Naive thymus-derived CD8-positive, alpha-beta T cell (primary cell): ENCODE measurements at places on chromosomes 6 and 20. TPM values are rescaled to one million over a fixed set of nuclear protein-coding genes. Genes with fewer than 3 reads are reported as not detected.

Gene SLC17A4
- total RNA-seq = not detected

Gene HEY2
- total RNA-seq = 0.33 TPM

Gene LAMP5
- total RNA-seq = not detected

Gene PKIB
- total RNA-seq = 0.65 TPM

Gene GPLD1
- total RNA-seq = 1.8 TPM

Gene PHF20
- 79.0 TPM for total RNA-seq

Gene REV3L
- 24.3 TPM for total RNA-seq

Gene FRK
- total RNA-seq = not detected

Gene FLRT3
- not detected for total RNA-seq

Gene INSM1
- not detected for total RNA-seq

Gene EYA2
- not detected for total RNA-seq

GRCh38 chr6:145169726-145170224, 565.5 kb downstream of the EPM2A start:
- peaks cover 17% of the 10 kb centered on the region for H3K27me3 ChIP-seq
- H3K4me1 ChIP-seq = no peaks in the 10 kb centered on the region
- no peak overlapping the region for H3K4me3 ChIP-seq
- no peak for DNase-seq

GRCh38 chr20:23289724-23290395, 60.7 kb upstream of the NXT1 start:
- no peaks in the 10 kb centered on the region for H3K36me3 ChIP-seq
- no peak overlapping the region for H3K4me3 ChIP-seq
- H3K4me1 ChIP-seq = no peaks in the 10 kb centered on the region
- no peak overlapping the region for H3K27ac ChIP-seq

DNA sequence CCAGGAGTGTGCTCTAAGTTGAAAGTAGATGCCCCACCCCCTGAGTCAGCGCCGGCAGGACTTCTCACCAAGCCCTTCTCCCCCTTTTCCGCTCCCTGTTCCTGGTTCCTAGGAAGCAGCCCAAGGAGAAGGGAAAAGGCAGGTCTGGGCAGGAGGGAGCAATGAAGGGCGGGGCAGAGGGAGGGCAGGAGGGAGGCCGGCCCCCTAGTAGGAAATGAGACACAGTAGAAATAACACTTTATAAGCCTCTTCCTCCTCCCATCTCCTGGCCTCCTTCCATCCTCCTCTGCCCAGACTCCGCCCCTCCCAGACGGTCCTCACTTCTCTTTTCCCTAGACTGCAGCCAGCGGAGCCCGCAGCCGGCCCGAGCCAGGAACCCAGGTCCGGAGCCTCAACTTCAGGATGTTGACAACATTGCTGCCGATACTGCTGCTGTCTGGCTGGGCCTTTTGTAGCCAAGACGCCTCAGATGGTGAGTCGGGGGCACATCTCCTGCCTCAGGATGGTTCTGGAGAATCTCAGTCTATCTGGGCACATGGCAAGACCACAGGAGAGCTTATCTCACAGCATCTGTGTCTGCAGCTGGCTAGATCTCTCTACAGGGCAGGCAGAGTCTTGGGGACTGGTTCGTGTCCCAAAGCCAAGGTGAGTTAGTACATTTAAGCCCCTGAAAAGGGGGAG, at the start of gene PROCR:
Gene PROCR (plus strand): TSS at position 320 of the 681 bp plus-strand sequence. CDS start 83 bp downstream, at position 403.
- H3K36me3 ChIP-seq = no peaks in the 10 kb centered on the region
- H3K4me3 ChIP-seq = peak within 1 kb of the TSS; percentile 90
- no peaks in the 10 kb centered on the region for H3K27me3 ChIP-seq
- DNase-seq = no peak

DNA sequence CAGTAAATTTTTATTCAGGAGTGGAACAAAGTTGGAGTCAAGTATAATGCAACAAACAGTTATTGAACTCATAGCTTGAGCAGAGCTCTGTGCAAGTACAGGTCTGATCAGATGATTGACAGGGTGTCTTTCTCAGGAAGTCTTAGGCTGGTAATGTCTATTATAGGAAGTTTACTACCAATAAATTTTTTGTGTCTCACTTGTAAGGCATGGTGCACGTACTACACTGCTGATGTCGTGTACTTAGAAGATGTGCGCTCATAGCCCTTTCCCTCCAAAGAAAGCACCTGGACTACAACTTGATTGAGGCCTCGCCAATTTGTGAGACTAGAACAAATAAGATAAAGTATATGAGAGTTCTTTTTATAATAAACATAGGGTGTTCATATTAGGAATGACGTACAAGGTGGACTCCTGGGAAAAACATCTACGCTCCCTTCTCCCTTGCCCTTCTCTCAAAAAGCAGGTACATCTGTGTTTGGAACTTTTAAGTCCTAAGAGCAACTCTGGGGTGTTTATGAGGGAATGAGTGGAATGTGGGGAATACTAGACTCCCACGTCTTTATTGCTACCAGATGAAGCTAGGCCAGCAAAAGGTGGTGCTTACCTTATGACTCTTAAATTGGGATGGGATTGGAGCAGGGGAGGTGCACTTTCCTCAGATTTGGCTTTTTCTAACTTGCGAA, 1.5 kb downstream of the NDUFAF5 start:
- peak overlapping the region; percentile 99 for H3K4me3 ChIP-seq
- peaks cover 62% of the 10 kb centered on the region for H3K4me1 ChIP-seq
- H3K36me3 ChIP-seq = peaks cover 10% of the 10 kb centered on the region
- H3K27me3 ChIP-seq = no peaks in the 10 kb centered on the region
- DNase-seq = no peak

- H3K36me3 ChIP-seq = peaks cover 7% of the 10 kb centered on the region
- no peak overlapping the region for H3K4me3 ChIP-seq
- DNase-seq = no peak
- peaks cover 6% of the 10 kb centered on the region for H3K4me1 ChIP-seq
These were observed 34.5 kb downstream of the SHLD1 start for GRCh38 chr20:5784735-5785134.

DNA sequence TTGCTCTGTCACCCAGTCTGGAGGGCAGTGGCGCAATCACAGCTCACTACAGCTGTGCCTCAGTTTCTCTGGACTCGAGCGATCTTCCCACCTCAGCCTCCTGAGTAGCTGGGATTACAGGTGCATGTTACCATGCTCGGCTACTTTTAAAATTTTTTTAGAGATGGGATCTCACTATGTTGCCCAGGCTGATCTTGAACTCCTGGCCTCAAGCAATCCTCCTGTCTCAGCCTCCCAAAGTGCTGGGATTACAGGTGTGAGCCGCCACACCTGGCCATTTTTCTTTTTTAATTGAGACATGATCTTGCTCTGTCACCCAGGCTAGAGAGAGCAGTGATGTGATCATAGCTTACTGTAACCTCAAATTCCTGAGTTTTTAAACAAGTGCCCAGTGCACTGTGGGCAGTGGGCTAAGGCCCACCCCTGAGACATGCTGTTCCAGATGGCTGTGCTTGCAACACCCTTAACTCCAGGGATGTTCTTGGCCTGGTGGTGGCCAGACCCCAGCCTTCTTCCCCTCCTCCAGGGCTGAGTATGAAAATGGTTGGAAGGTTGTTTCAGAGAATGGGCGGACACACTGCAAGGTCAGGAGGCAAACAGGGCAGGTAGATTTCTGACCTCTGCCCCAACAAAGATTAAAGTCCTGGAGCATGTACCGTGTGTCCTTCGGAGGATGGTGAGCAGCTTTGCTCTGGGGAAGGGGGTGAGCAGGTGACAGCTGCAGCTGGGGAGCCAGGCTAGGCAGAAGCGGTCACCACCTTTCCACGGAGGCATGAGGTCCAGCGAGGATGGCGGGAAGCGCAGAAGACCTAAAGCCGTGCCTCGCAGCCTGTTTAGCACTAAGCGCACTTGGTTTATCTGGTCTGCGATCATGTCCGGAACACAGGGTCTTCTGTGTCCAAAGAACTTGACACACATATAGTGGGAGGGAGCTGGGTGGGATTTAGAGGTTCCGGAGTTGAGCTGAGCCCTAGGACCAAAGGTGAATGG, 1.4 kb upstream of the FAM83C start:
- no peaks in the 10 kb centered on the region for H3K27me3 ChIP-seq
- no peak overlapping the region for H3K4me3 ChIP-seq
- no peak overlapping the region for H3K27ac ChIP-seq
- H3K36me3 ChIP-seq = no peaks in the 10 kb centered on the region
- no peaks in the 10 kb centered on the region for H3K4me1 ChIP-seq
- no peak for DNase-seq

DNA sequence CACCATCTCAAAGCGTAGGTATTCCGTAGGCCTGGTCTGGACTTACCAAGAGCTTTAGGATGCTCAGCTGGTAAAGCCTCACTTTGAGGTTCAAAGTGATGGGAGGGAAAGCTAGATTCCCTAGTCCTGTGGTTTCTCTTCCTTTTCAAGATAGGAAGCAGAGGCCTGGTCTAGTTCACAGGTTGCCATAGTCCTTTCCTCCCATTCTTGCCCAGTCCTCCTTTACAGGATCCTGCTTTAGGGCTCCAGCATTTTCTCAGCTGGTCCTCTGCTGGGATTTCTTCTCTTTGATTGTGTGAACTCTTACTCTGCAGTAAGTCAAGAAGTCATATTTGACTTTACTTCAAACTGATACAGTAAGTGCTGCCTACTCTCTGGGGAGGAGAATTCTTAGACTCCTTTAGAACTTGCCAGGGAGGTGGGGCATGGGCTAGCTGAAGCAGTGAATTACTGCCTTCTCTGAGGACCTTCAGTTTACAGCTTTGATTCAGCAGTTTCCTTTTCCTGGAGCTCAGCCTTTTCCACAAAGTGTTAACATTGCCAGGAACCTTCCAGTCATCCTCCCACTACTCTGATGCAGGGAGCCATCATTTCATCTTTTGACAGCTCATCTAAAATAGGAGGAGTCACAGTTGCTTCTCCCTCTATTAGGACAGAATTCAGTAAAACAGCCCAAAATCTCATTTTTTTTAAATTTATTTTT, 42.8 kb upstream of the PLCG1 start:
- no peak for DNase-seq
- no peaks in the 10 kb centered on the region for H3K27me3 ChIP-seq
- H3K4me1 ChIP-seq = peaks cover 3% of the 10 kb centered on the region

DNA sequence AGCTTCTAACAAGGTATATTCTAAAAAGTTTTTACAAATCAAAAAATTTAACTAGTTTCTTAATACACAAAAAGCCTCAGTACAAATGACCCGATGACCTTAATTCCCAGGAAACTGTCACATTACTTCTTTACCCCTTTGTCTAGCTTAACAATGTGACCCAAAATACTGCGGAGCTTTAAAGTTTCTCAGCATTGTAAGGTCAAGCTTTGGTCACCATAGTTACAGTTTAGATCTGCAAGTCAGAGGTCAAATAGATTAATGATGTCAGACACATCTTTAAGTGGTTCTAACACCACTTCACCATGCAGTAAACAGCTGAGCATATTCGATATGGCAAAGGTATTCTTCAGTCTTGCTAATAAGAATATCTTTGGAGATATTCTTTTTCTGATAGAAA, 36.8 kb upstream of the FLRT3 start:
- H3K4me3 ChIP-seq = no peak overlapping the region
- no peak for DNase-seq
- H3K27me3 ChIP-seq = no peaks in the 10 kb centered on the region
